ENCODE measurements at places on chromosomes 1 and 21.

DNA sequence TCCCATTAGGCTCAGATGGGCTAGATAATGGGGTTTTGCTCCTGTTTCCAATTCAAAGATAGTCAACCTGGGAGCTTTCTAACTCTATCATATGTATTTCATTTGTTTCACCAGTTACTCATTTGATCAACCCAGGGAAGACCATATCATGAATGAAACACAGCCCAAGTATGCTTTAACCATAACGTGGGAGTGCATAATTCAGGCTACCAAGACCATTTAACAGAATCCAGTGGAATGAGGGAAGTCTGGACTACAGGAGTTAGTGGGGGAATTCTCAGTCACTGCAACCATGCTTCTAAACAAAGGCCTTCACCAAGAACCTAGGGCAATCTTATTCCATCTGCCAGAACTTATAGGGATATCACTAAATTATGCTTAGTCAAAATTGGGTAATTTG lies 15.0 kb upstream of the SLC16A1 start:
- no peak for DNase-seq

DNA sequence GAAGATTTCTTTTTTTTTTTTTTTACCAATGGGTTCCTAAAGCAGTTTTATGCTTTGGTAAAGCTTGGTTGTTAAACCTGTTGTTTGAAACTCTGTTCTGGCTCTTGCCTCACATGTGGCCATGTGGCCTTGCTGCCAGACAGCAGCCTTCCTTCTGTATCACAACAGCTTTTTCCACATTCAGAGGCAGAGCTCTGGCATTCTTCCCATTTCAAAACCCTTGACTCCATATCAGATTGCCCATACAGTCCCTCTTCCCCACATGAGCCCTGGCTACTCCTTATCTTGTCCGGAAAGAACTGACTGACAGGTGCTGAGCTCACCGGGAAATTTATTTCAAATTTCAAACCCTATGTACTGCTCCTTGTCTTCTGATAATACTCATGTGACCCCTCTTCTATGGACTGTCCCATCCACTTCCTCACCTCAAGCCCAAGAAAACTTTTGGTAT lies 38.5 kb upstream of the LAX1 start:
- DNase-seq: no peak

GRCh38 chr1:205944525-205944924 lies 1.3 kb upstream of the SLC26A9 start:
- DNase-seq: no peak

DNA sequence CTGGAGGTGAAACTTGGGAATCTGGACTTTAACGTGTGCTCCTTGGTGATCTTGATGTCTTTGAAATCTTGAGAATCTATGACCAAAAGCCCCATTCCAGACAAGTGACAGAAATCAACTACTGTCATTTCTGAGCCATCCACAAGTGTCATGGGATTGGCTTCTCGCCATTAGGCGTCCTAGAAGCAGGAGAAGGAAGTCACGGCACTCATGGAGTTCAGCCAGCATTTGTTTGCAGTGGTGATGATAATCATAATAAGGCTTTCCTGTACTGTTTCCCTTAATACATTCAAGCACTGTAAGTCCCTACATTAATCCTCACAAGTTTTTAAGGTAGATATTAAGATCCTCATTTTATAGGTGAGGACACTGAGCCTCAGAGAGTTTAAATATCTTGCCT lies 11.9 kb downstream of the F5 start:
- no peak for DNase-seq

DNA sequence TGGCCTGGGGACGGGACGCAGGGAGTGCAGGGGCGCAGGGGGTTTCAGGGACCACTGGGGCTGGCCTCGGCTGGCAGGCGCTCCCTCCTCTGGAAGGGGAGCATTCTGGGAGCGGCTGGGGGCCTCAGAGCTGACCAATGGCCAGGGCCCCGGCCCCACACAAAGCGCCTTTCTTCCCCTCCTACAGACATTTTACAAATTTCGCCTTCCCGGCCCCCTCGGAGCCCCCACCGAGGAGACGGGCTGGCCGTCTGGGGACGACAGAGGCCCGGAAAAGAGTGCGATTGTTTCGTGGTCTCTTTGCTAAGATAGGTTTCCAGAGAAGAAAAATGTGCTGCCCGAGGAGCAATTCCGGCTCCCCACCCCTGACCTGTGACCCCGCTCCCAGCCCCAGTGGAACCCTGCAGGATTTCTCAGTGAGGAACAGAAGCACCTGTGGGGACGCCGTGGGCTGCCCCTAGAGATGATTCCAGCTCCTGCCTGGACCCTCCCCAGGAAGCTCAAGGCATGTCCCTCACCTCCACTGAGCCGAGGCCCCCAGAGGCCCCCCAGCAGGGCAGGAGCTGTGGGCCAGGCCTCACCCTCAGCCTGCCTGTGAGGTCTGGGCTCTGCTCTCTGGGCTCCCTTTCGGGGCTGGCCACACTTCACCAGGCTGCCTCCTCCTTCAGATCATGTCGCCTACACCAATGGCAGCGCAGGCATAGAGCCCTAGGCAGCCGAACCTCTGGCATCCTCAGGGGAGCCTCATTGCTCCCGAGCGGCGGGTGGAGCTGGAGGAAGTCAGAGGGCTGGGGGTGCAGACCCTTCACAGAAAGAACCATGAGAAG lies 15.0 kb upstream of the PLEKHG5 start:
- no peak for DNase-seq

DNA sequence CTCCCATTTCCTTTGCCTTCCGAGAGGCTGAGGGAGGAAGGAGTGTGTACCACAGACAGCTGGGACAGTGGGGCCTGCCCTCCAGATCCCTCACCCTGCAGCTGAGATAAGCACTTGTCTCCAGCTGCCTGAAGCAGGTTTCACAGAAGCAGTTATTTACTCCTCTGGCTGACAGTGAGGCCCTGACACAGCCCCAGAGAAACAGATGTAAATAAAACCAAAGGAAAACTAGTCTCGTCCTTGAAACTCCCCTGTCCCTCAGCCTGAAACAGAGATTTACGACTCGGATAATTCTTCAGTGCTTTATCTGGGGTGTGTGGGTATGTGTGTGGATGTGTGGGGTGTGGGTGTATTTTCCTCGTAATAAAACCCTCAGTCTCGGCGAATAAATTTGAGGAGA lies 181.1 kb downstream of the IGSF21 start:
- DNase-seq: peak; percentile 74

- no peak for DNase-seq
Observed at GRCh38 chr1:53766194-53766742, 27.3 kb upstream of the GLIS1 start.

GRCh38 chr21:45111703-45112102 lies 37.3 kb downstream of the ADARB1 start:
- no peak for DNase-seq

GRCh38 chr1:32893198-32894018 lies 7.1 kb downstream of the HPCA start:
- no peak for DNase-seq

DNA sequence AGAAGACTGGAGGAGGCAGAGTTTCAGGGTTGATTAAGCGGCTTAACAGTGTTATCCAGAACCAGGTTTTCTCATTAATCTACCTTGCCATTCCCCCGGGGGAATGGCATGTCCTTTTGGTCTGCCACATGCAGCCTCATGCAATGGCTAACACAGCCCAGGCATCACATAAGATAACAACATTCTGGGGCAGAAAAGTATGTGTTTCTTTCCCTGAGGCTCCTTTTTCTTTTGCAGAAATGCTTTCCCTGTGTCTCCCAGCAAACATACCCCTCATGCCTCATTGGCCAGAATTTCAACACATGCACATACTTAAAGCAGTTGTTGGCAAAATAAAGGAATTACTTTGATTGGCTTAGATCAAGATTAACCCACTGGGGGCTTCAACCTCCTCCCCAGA lies 98.6 kb downstream of the OMA1 start:
- no peak for DNase-seq

DNA sequence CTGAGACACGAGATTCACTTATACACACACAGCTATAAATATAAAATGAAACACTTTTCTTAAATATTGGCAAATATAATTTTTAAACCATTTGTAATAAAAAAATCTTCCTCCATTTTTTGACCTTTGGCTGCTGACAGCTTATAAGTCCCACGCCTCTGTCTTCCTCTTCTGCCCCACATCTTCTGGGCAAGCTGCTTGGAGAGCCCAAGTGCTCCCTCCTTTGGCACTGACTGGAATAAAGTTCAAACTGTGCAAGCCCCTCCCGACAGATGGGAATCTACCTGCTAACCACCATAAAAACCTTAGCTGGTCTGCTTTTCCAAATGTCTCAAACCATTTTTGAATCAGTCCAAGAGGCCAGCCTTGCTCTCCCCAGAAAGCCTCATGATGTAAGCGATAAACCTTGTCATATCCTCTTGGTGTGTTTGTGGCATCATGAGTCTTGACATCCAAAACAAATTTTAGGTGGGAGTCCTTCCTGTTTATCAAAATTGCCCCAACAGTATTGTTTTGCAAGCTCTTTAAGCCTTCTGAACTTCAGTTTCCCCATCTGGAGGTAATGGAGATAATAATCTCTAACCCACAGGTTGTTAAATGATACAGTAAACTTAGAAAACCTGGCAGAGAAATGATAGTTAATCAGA lies 99.8 kb downstream of the SNX7 start:
- DNase-seq: no peak

GRCh38 chr1:15950763-15951295 lies 25.1 kb downstream of the ZBTB17 start:
- no peak for DNase-seq

GRCh38 chr1:81452693-81453366 lies 347.9 kb upstream of the ADGRL2 start:
- DNase-seq: no peak
